ENCODE measurements at places on chromosomes 3 and 15.

DNA sequence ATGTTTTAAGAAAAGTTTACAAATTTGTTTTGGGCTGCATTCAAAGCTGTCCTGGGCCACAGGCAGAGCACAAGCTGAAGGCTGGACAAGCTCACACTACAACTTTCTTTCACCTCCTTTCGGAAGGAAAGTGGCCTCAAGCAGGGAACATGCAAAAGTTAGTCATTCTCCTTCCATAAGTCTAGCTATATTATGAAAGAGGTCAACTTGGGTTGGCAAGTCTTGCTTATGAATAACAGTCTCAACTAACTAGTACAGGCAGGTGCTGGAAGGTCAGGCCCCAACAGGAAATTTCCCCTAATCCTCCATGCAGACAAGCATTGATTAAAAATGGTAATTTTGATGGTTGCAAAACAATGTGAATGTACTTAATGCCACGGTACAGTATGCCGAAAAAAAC, 69.4 kb downstream of the OSBPL10 start:
- no peak for DNase-seq
- H3K4me1 ChIP-seq: peaks cover 19% of the 10 kb centered on the region
- no peaks in the 10 kb centered on the region for H3K27me3 ChIP-seq
- H3K4me3 ChIP-seq: no peak overlapping the region
- no peak overlapping the region for H3K27ac ChIP-seq

DNA sequence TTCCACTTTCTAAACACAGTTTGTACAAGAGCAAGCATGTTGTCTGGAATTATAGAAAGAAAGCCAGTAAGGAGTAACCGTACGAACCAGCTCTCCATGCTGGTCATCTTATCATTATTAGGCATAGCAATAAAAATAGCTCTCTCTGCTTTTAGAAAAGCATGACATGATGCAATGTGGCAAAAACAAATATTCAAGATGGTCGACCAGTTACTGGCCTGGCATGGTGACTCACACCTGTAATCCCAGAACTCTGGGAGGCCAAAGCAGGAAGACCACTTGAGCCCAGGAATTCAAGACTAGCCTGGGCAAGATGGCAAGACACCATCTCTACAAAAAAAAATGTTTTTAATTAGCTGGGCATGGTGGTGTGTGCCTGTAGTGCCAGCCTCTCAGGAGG, 2.6 kb upstream of the MAP4 start:
- H3K36me3 ChIP-seq: peaks cover 5% of the 10 kb centered on the region
- DNase-seq: no peak
- H3K4me3 ChIP-seq: no peak overlapping the region
- peaks cover 46% of the 10 kb centered on the region for H3K4me1 ChIP-seq
- no peaks in the 10 kb centered on the region for H3K27me3 ChIP-seq

DNA sequence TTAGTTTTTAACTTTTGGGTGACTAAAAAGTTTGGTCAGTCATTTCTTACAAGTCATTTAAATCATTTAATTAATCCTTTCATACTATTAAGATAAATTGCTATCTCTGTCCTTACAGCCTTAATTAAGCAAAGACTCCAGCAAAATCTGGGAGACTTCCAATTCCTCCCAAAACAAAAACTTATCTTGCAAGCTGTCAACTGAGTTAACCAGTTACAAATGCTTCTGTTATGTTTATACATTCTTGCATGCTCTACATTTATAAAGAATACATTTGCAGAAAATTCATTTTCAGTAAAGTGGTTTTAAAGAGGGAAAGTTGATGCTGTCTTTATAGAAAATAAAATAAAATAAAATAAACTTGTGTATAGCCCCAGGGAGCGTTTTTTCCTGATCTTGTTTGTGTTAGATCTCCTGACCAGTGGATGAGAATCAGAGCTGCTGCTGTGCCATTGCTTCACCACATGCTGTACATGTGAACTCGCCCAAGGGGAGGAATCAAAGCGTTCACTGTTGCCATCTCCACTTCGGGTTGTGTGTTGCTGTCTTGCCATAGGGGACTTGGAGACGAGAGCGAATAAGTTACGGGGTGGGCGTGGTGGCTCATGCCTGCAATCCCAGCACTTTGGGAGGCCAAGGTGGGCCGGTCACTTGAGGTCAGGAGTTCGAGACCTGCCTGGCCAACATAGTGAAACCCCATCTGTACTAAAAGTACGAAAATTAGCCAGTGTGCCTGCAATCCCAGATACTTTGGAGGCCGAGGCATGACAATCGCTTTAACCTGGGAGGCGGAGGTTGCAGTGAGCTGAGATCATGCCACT, 5.5 kb downstream of the CCR4 start:
- H3K27me3 ChIP-seq: peaks cover 9% of the 10 kb centered on the region
- H3K36me3 ChIP-seq: no peaks in the 10 kb centered on the region
- no peak overlapping the region for H3K27ac ChIP-seq
- H3K4me3 ChIP-seq: no peak overlapping the region
- H3K4me1 ChIP-seq: peaks cover 6% of the 10 kb centered on the region

- no peaks in the 10 kb centered on the region for H3K4me1 ChIP-seq
- H3K27me3 ChIP-seq: peaks cover 19% of the 10 kb centered on the region
- DNase-seq: no peak
- H3K4me3 ChIP-seq: no peak overlapping the region
- no peaks in the 10 kb centered on the region for H3K36me3 ChIP-seq
These were observed 31.0 kb downstream of the SLC6A20 start for GRCh38 chr3:45765266-45765851.

DNA sequence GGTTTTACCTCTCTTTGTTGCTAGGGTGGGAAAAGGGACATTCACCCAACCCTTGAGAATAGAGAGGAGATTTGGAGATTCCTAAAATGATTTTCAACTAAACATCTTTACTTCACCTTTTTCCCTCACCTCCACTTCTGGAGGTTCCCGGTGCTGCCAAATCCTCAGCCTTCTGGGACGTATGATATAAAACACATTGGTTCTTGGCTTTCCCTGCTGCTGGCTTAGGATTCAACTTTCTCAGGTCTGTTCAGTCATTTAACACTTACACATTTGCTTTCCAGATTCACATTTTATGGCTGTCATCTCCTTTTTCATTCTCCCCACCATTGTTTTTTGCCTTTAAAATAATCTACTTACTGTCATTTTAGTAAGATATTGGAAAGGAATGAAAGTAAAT, 106.6 kb downstream of the PIK3R4 start:
- no peak overlapping the region for H3K4me3 ChIP-seq
- no peak for DNase-seq
- no peaks in the 10 kb centered on the region for H3K4me1 ChIP-seq
- H3K27ac ChIP-seq: no peak overlapping the region
- peaks cover 37% of the 10 kb centered on the region for H3K27me3 ChIP-seq

DNA sequence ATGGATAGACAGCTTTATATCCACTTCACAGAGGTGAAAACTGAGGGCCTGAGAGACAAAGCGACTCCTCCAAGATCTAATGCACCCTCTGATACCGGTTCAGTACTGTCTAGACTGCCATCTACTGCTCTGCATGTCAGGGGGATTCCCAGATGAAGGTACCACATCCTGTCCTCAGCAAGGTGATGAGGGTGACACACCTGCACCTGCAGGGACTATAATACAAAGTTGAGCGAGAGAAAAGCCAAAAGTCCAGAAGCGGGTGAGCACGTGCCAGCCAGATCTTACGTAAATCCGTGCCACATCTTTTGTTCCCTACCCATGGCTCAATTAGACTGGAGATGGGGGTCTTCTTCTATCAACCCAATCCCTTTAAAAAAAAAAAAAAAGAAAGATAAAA, 32.4 kb upstream of the HES1 start:
- no peak overlapping the region for H3K27ac ChIP-seq
- no peaks in the 10 kb centered on the region for H3K36me3 ChIP-seq
- no peak overlapping the region for H3K4me3 ChIP-seq
- DNase-seq: no peak

- no peak overlapping the region for H3K27ac ChIP-seq
- no peaks in the 10 kb centered on the region for H3K36me3 ChIP-seq
- no peaks in the 10 kb centered on the region for H3K27me3 ChIP-seq
- H3K4me3 ChIP-seq: no peak overlapping the region
- peaks cover 5% of the 10 kb centered on the region for H3K4me1 ChIP-seq
- DNase-seq: no peak
These were observed 71.0 kb downstream of the EDEM1 start for GRCh38 chr3:5258526-5258925.

- no peak overlapping the region for H3K4me3 ChIP-seq
- H3K4me1 ChIP-seq: peaks cover 4% of the 10 kb centered on the region
- no peak for DNase-seq
- H3K27me3 ChIP-seq: no peaks in the 10 kb centered on the region
- H3K27ac ChIP-seq: no peak overlapping the region
- H3K36me3 ChIP-seq: no peaks in the 10 kb centered on the region
These were observed 234.9 kb upstream of the LMCD1 start for GRCh38 chr3:8266730-8267131.

GRCh38 chr3:95272781-95273180, 1209.9 kb downstream of the NSUN3 start:
- H3K4me1 ChIP-seq: peaks cover 7% of the 10 kb centered on the region
- no peak overlapping the region for H3K27ac ChIP-seq
- no peaks in the 10 kb centered on the region for H3K36me3 ChIP-seq
- no peak overlapping the region for H3K4me3 ChIP-seq
- no peaks in the 10 kb centered on the region for H3K27me3 ChIP-seq
- no peak for DNase-seq

- DNase-seq: no peak
- H3K36me3 ChIP-seq: no peaks in the 10 kb centered on the region
- peaks cover 23% of the 10 kb centered on the region for H3K27me3 ChIP-seq
- no peak overlapping the region for H3K4me3 ChIP-seq
- no peak overlapping the region for H3K27ac ChIP-seq
- H3K4me1 ChIP-seq: peaks cover 4% of the 10 kb centered on the region
These were observed 211.2 kb upstream of the EIF1B start for GRCh38 chr3:40098261-40098759.

- H3K4me1 ChIP-seq: peaks cover 6% of the 10 kb centered on the region
- DNase-seq: no peak
- H3K36me3 ChIP-seq: no peaks in the 10 kb centered on the region
- no peak overlapping the region for H3K4me3 ChIP-seq
- H3K27me3 ChIP-seq: no peaks in the 10 kb centered on the region
These were observed 179.6 kb downstream of the P3H2 start for GRCh38 chr3:189941125-189941524.

DNA sequence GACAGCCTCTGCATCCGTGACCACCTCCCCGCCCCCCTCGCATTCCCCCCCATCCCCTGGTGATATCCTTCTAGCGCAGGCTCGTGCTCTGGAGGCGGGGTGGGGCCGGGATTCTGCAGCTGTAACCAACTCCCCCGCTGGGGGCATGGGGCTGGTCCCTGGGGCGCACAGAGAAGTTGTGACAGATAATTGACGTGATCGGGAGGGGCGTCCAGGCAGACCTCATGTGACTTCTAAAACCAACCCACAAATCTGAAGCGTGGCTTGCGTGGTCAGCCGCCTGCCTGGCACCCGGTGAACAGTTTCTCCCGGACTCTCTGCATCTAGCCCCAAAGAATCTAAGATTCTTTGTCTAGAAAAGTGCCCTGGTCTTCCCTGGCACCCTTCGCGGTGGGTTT, 100.6 kb upstream of the IGF1R start:
- peaks cover 52% of the 10 kb centered on the region for H3K27me3 ChIP-seq
- peak overlapping the region; percentile 95 for H3K4me3 ChIP-seq
- H3K4me1 ChIP-seq: peaks cover 12% of the 10 kb centered on the region
- peak overlapping the region; percentile 86 for H3K27ac ChIP-seq

- DNase-seq: no peak
- H3K4me3 ChIP-seq: no peak overlapping the region
- peaks cover 14% of the 10 kb centered on the region for H3K4me1 ChIP-seq
- no peaks in the 10 kb centered on the region for H3K27me3 ChIP-seq
- H3K36me3 ChIP-seq: no peaks in the 10 kb centered on the region
These were observed 428.1 kb downstream of the ROBO2 start for GRCh38 chr3:77467702-77468625.
